ENCODE measurements at places on chromosomes 2 and 18.

DNA sequence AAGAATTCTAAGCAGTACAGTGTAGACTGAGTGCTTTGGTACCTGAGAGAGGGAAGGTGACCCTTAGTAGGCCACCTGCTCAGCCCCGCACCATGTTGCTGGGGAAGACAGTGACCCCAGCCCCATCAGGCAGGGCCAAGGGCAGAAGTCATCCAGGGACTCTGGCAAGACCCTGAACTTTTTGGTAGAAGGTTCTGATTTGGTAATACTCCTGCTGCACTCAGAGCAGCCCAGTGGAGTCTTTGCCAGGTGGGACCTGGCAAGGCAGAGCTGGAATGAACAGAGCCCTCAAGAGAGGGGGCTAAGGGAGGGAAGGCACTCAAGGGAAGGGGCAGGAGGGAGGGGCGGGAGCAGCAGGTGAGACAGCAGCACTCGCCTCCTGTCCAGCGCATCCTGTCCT, 191.2 kb downstream of the MGAT5 start:
- no peak for DNase-seq

GRCh38 chr2:59756150-59756549, 797.3 kb downstream of the BCL11A start:
- DNase-seq: no peak

DNA sequence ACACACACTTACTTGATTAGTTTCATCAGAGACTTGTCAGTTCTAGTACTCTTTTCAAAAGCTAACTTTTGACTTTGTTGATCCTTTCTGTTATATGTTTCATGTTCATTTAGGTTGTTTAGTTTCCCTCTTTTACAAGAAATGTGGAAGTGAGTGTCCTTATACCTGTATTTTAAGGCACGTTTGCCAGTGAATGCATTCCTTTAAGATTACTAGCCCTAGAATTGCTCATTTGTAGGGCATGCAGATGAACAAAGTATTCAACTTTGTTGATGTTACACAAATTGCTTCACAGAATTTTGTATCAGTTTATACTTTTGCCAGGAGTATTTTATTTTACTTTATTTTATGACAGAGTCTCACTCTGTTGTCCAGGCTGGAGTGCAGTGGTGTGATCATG, 6.3 kb downstream of the IL1RL2 start:
- DNase-seq: no peak

GRCh38 chr2:42086500-42086953, 38.7 kb downstream of the PKDCC start:
- DNase-seq: peak; percentile 73

DNA sequence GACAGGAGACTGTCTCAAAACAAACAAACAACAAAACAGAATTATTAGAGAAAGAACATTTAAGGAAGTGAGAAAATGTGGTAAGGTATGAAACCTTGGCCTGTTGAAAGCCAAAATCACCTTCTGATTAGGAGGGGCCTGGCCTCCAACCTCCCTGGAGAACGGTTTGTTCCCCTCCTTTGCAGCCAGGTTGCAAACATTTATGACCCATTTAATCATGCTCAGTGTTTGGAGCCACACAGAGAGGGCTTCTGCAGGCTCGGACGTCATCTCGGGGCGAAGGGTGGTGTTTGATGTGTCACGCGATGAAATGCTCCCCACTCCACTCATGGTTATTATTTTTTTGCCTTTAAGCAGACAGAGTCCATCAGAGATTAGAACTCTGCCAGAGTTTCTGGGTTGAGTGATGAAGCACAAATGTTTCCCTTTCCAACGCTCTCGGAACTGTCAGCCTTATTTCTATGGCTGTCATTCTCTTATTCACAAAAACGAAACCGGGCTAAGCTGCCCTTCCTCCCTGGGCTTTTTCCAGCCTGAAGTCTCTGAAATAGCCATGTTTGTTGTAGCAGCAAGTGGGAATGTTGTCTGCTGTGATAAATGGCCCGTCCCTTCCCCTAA, 33.6 kb upstream of the ROCK2 start:
- no peak for DNase-seq

GRCh38 chr18:55088561-55088960, 129.3 kb upstream of the CCDC68 start:
- DNase-seq: no peak

DNA sequence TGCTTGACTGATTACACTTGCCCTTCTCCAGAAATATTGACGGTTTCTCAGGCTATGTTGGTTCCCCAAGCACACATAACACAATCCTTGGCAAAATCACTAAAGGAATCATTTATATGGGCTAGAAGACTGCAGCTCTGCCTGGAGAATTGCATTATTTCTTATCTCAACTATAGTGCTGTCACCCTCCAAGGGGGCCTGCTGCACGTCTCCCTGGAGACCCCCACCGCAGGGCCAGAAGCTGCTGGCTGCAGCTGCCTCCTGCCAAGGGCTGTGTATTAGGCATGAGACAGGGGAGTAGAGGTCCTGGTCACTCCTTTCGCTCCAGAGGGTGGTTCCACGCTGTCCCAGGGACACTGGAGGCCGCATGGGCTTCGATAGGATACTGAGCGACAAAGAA, 76.6 kb downstream of the LRRC30 start:
- no peak for DNase-seq

DNA sequence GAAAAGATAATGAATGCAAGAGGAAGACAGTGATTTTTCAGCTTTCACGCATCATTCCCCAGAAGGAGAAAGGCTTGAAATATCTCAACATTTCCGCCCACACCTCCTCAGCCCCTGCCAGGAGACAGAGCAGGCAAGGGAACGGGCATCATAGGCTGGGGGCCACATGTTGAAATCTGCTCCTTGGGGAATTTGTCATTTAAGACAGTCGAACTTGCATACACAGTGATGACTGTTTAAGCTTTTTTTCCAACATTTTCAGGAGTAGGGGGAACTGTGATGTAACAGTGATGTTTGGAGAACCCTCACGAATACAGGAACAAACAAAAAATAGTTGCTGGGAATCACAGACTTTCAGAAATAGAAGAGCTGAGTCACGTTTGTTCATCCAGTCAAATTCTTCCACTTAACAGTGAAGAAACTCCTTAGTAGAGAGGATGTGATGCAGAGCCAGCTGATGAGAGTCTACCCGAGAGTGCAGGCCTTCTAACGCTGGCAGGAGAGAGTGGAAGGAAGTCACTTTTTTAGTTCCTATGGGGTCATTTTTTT, 266.8 kb downstream of the ALPK2 start:
- no peak for DNase-seq

- DNase-seq: peak; percentile 85
Measured at GRCh38 chr18:69400253-69400975, at the start of gene DOK6. Gene DOK6, plus strand, starts transcription at chr18:69400888.

DNA sequence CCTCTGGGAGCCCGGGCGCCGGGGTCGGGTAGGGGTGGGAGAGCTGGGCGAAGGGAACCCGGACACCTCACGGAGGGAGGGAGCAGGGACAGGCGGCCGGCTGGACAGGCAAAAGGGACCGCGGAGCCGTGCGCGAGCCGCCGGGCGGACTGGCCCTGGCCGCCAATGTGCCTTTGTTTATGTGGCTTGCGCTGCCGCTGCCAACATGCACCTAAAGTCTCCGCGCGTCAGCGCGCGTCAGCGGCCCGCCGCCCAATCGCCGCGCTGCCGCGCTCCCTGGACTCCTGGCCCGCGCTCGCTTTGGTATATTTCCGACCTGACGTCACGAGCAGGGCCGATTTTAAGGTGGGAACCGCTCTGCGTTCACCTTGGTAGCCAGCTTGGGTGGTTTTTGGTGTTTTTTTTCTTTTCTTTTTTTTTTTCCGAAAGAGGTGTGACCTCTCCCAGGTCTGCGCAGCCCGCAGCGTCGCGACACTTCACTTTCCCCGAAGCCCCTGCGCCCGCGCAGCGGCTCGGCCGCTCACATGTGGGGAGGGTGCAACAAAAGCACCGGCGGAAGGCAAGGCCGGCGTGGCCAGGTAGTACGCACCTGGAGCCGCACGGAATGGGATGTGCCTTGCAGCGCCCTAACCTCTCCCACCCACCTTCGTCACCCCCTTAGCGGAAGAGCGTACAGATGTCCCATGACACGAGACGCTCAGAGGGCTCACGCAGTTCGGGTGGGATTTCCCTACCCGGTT, at the start of gene NR4A2:
NR4A2 (minus strand) TSS at position 188 of the 740 bp plus-strand sequence. CDS start 2,535 bp downstream, outside the sequence.
- DNase-seq: peak; percentile 89

GRCh38 chr2:240591226-240591625, 4.7 kb downstream of the CAPN10 start:
- no peak for DNase-seq

DNA sequence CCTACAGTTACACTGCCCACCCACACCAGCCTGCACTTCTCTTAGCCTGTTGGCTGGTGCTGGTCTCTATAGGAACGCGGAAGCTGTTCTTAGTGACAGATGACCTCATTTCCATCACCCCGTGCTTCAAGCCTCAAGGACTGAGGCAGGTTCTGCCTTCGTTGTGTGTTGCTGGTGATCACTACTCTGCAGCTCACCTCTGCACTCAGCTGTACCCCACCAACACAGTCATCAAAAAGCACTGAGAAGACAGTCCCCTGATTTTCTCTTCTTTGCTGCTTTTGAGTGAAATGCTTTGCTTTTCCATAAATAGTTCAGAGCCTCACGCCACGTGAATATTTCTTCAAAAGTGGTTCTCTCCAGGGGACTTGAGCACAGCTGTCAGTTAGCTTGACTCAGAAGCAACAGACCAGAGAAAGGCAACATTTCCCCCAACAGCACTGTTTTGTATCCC, 225.7 kb upstream of the CCDC150 start:
- DNase-seq: peak; percentile 32

DNA sequence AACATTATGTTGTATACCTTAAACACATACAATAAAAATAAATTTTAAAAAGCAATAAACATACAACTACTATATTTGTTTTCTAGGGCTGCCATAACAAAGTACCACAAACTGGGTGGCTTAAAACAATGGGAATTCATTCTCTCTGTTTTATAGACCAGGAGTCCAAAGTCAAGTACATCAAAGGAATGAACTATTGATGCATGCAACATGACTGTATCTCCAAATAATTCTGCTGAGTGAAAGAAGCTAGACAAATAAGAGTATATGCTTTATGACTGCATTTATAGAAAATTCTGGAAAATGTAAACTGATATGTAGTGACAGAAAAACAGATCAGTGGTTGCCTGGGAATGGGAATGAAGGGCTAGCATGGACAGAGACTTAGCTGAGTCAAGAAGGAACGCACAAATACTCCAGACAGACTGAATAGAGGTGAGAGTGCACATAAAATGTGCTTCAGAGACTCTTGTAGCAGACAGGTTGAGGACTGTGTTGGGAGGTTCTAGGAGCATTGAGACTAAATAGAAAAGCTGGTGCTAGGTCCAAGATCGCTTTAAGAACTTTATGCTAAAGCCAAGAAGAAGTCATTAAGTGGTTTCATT, 11.0 kb upstream of the PLA2R1 start:
- DNase-seq: no peak

GRCh38 chr2:156349161-156349560, 16.6 kb upstream of the NR4A2 start:
- DNase-seq: no peak

DNA sequence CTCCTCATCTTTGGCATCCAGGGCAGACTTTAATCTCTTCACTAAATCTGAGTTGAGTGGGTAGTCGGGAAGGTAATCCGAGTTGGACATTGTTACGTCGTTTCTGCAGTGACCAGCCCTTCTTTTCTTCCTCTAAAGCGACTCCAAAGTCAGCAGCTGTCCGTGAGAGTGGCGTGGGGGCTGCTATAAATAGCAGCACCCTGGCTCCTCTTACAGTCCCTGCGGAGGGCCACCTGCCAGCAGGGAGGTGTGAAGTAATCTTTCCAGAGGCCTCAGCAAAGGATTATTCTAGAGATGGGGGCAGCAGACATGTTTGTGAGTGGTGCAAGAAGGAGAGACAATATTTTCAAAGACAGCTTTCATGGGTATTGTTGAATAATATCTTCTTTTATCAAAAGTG, at the start of gene ASB18:
ASB18 (minus strand) TSS at position 151 of the 400 bp plus-strand sequence; CDS start at position 90, 61 bp downstream.
- peak; percentile 43 for DNase-seq

DNA sequence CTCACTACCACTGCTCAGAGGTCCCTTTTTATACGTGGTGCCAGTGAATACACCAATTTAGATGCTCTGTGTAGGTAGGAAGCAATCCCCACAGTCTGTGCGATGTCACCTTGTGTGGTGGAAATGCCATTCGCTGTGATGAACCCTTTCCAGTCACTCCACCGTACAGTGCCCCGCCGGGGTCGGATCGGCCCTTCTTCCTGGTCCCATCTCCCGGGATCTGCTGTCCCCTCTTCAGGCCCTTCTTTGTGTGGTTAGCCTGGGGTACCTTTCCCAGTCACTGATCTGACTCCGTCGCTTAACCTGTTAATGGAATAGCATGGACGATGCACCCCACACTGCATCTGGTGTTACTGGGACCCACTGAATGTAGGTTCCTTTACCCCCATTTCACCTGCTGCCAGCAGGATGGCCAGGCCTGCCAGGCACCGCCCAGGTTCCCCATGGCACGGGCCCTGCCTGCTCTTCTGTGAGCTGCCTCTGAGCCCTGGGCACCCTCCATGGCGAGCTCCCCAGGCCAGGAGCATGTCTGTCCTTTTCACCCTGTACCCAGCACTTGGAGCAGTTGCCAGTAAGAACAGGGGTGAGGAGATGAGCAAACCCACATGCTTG, 18.0 kb downstream of the TWIST2 start:
- DNase-seq: no peak

GRCh38 chr18:22827216-22827615, 105.9 kb upstream of the RBBP8 start:
- DNase-seq: no peak

- DNase-seq: no peak
Measured at GRCh38 chr2:151860210-151860609, 32.0 kb upstream of the ARL5A start.

DNA sequence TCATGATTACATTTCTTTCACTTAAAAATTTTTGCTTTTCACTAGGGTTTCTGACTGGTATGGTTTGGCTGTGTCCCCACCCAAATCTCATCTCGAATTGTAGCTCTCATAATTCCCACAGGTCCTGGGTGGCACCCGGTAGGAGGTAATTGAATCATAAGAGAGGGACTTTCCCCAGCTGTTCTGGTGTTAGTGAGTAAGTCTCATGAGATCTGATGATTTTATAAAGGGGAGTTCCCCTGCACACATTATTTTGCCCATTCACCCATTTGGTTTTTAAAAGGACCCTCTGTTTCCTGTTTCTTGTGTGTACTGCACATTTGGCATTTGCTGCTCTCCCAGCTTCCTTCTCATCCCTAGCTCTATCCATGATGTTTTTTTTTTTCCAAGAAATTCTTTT, 27.8 kb upstream of the NETO1 start:
- DNase-seq: no peak

GRCh38 chr2:168757223-168757622, 45.2 kb upstream of the NOSTRIN start:
- no peak for DNase-seq

GRCh38 chr2:237904831-237905599, 45.6 kb downstream of the RAMP1 start:
- DNase-seq: peak; percentile 57

DNA sequence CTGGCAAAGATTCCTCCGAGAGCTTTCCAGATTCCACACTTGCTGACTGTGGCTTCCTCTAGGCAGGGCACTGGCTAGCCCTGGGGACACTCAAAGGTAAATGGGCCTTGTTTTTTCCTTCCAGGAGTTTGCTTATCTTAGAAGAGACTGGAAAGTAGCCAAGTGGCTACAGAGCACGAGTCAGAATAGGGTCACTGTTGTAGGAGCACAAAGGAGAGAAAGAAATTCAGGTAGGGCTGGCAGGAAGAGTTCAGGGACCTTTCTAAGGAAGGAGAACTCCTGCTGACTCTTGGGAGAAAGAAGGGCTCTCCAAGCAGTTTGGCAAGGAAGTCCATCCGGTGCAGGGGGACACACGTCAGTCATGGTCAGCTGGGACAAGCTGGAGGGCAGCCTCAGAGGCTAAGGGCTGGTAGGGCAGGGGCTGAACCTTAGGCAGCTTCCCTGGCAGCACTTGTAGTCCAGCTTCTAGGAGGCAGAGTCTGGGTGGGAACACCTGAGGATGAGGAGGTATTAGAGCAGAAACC, 39.5 kb downstream of the NIFK start:
- no peak for DNase-seq

- DNase-seq: no peak
Measured at GRCh38 chr2:68385220-68385906, 20.3 kb downstream of the PLEK start.
